ENCODE measurements at places on chromosomes 7 and 10.
A peak's percentile ranks its signal among the peaks of the same experiment; 100 is the strongest.

GRCh38 chr7:1425292-1426136 is 33.8 kb downstream of the MICALL2 start:
- no peak for DNase-seq

GRCh38 chr10:86211691-86212390 is 154.8 kb downstream of the GRID1 start:
- DNase-seq = no peak

GRCh38 chr7:131773413-131773812 is 217.0 kb upstream of the PODXL start:
- DNase-seq = no peak

- no peak for DNase-seq
These were observed 26.9 kb downstream of the HIP1 start for GRCh38 chr7:75711656-75712514.

- no peak for DNase-seq
These were observed 239.5 kb upstream of the PPP1R3A start for GRCh38 chr7:114158275-114158674.

GRCh38 chr10:103144041-103144440 is 49.0 kb downstream of the NT5C2 start:
- no peak for DNase-seq

GRCh38 chr10:23535381-23535780 is 96.5 kb downstream of the OTUD1 start:
- no peak for DNase-seq

GRCh38 chr10:100791369-100792058 is 46.1 kb downstream of the PAX2 start:
- DNase-seq = no peak

GRCh38 chr7:38862666-38863065 is 46.3 kb downstream of the VPS41 start:
- DNase-seq = no peak

GRCh38 chr10:14670551-14671240 is 104.0 kb downstream of the FAM107B start:
- DNase-seq = no peak

- no peak for DNase-seq
These were observed 4.4 kb downstream of the TACR2 start for GRCh38 chr10:69412232-69412790.

- DNase-seq = no peak
These were observed 3.0 kb downstream of the LAMB1 start for GRCh38 chr7:107999779-108000560.

DNA sequence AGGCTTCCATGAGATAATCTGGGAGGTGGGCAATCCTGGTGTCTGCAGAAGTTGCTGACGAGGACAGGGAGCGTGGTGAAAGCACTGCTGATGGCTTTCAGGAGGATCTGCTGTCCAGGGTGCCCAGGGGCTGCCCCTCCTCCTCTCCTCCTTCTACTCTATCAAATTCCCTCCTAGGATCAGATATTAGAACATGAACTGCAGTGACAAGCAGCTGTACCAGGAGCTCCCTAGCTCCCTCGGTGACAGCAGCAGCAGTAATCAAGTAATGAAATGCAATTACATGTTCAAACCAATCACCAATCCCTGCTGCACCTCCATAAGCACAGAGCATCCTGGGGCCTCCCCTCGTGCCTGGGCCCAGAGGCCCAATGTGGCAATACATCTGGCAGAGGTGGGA is 46.9 kb downstream of the GRID1 start:
- no peak for DNase-seq

- no peak for DNase-seq
These were observed 258.0 kb upstream of the KCND2 start for GRCh38 chr7:120014925-120015465.

GRCh38 chr7:116393654-116394053 is 105.9 kb upstream of the CAV2 start:
- no peak for DNase-seq

DNA sequence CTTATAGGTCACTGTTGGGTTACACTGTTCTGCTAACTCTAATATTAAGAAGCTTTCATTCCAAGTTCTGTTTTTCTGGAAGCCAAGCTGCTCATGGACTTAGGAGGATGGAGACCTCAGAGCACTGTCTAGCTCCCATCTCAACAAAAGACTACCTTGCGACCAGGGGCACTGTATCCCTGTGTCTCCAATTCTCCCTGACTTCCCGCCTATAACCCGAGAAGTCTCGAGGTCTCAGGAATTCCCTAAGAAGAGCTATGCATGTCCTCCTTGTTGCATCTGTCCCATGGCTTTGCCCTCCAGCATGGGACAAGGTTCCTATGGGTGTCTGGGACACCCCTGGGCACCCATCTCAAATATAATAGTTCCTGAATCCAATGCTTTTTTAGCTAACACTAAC is 31.2 kb downstream of the BTBD16 start:
- DNase-seq = no peak

GRCh38 chr10:62000037-62000603 is 98.6 kb downstream of the ARID5B start:
- no peak for DNase-seq

DNA sequence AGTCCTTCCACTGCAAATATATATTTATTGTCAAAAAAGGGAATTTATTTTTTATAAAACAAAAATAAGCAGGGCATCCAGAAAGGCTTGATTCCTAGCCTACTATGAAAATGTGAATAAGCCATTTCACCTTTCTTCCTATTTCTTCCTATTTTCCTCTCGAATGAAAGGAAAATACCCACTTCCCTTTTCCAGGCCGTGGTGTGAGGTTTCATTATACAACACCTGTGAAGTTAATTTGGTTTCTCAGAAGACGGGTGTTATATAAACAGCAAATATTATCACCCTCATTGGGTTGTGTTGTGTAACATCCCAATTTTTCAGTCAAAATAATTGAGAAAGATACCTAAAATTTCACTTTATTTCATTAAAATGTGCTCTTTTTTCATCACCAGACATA is 214.3 kb downstream of the DGKB start:
- no peak for DNase-seq

GRCh38 chr7:157609932-157610640 is 273.3 kb downstream of the DNAJB6 start:
- DNase-seq = no peak

DNA sequence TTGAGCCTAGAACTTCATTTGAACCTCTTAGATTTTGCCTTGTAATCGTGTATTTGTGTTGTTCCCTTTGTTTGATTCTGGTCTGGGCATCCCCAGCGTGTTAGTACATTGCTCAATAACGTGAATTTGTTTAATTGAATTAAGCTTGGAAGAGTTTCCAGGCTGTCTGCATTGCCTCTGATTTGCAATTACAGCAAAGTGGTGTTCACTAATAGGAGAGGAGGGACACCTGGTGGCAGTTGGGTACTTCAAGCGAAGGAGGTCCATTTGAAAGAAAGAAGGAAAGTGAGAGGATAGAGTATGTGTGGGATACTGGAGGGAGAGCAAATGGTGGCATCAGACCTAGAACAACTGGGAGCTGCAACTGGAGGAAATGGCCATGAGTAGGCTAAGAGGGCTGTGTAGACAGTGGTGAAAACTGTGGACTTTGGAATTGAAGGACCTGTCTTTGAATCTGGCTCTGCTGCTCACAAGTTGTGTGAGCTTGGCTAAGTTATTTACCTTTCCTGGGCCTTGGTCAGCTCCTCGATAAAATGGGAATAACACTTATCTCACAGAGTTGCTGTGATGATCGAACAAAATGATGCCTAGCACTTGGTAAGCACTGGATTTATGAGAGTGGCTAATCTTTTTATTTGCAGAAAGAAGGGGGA is 15.1 kb downstream of the LSMEM1 start:
- DNase-seq = peak; percentile 30

- DNase-seq = no peak
These were observed 23.9 kb upstream of the PPP1R17 start for GRCh38 chr7:31663072-31663471.

DNA sequence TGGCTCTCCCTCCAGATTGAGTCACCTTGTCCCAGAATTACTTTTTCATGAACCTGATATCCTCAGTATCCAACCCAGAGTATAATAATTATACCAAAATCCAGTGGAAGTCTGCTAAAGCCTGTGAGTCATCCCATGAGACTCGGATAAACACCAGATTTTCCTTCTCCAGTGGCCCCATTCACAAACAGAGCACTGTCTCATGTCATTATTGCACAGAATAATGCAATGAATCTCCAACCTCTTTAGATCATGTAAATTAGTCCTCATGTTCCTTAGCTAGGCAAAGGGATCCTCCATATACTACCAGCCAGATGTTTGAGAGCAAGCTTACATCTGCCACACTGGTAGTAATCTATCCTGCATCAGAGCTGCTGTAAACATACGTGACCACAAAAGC is 89.0 kb downstream of the AMPH start:
- no peak for DNase-seq

GRCh38 chr10:132669208-132669861 is 116.6 kb downstream of the NKX6-2 start:
- no peak for DNase-seq

- DNase-seq = no peak
These were observed 785.2 kb downstream of the TYW1 start for GRCh38 chr7:67781841-67782240.

- no peak for DNase-seq
These were observed 222.5 kb upstream of the PITRM1 start for GRCh38 chr10:3395041-3395440.

GRCh38 chr10:120460776-120461175 is 3.7 kb downstream of the PLPP4 start:
- no peak for DNase-seq

DNA sequence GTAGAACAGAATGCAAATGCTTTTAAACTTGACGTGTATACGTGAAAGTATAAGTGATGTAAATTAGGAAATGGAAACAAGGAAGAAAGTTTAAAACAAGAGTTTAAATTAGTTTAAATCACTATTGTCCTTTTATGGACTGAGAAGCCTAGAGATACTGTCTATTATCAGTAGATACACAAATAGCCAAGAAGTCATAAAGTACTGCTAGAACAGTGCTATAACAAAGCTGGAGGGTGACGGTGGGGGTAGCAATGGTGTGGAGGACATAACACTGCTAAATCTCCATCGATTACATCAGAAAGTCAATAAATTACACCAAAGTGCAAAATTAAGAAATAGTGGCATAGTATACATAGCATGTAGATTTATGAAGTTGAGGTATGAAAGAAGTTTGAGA is 50.1 kb upstream of the CAV2 start:
- DNase-seq = no peak

- DNase-seq = peak; percentile 16
These were observed 54.2 kb upstream of the SVIL start for GRCh38 chr10:29689001-29689400.

GRCh38 chr10:28909875-28910274 is 232.6 kb downstream of the BAMBI start:
- DNase-seq = no peak

GRCh38 chr7:11355399-11356005 is 381.8 kb downstream of the PHF14 start:
- no peak for DNase-seq

DNA sequence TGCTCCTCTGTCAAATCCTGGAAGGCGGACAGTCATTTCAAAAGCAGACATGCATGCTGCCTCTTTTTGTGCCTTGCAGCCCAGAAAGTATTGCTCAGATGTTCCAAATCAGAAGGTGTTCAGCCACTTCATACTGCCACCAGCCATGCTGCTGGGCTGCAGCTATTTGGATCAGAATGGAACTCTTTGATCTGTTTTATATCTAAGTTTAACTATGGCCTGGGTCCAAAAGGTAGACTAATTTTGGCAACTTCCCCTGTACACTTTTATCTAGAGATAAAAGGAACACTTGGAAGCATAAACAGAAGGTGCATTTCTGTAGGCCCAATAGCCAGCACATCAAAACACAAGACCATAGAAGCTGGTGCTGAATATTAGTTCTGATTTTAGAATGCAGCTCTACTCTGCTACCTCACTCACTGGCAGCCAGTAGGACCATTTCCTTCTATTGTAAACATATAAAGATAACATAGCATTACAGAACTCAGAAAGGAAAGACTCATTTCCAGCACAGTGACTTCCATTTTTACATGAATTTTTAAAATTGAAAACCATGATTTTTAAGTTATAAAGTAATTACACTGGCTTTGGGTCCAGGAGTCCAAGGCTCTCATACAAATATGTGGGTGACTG is 143.1 kb upstream of the CAV2 start:
- DNase-seq = no peak

DNA sequence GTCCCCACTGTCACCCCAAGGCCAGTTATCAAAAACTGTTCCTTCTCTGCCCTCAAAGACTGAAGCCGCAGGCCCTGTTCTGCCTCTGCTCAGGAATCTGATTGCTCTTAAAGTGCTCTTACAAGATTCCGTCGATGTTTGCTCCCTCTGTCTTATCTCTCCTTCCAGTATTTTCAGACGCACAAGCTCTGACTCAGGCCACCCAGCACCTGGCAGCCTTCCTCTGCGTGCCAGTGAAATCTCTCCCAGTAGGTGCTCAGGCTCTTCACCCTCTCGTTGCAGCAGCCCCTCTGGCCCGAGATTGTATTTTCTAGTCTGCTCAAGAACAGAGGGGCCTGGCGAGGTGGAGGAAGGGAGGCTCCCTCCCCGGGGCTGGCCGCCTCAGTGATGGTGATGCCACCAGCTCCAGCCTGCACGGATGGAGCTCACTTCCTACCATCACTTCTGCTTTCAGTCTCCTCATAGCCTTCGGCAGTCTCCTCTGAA is 276.2 kb downstream of the USP6NL start:
- no peak for DNase-seq

DNA sequence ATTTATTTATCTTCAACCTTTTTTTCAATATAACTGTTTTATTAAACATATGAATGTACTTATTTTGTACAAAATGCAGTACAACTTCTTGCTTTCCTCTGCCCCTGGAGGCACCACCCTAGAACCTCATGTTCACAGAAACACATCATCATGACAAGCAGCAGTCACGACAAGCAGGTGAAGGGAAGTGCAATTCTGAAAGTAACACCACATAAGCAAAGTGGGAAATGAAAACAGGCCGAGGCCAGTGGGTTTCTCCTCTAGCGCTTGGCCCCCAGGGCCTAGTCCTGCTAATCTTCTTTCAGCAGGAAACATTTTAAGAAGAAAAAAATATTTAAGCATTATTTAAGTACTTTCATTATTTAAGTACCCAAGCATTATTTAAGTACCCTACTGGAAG is 598.1 kb downstream of the SH2D4B start:
- DNase-seq = no peak

- no peak for DNase-seq
These were observed 149.9 kb upstream of the COL1A2 start for GRCh38 chr7:94244760-94245159.

Data from activated naive CD4-positive, alpha-beta T cell treated with Interleukin-2 at 50 U/mL for 16 hours (primary cell).